Neuronal stem cell (in vitro differentiated cells): ENCODE measurements at places on chromosomes 7 and 10.

- DNase-seq = no peak
Observed at GRCh38 chr7:28811008-28811407, 147.1 kb downstream of the TRIL start.

- DNase-seq = no peak
Observed at GRCh38 chr10:72174297-72174662, 41.5 kb upstream of the ANAPC16 start.

DNA sequence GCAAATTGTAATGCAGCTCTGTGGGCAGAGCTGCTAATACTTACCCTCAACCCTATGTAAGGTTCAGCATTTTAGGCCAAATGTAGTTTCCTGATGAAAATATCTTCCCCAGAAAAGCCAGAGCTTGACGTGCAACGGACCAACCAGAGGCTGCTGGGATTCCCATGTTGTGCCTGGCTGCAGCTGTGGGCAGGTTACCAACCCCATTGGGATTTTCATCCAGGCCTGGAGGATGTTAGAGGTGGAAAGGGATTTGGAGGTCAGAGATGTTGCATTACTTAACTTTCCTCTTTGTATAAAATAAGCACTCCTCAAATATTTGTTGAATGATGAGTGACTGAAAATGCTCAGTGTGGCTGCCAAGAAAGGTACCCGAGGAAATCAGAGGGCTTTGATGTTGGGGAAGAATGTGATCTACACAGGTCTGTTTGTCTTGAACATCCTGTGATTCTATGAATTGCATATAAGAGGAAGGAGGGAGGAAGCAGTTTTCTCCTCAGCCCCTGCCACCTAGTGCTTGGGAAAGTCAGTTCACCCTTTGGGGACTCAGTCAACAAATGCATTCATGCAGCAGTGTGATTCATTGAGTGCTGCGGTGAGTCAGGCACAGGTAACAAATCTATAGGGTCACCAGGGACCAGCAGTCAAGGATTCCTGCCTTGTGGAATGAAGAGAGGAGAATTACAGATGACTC is 487.2 kb downstream of the RPS24 start:
- DNase-seq = no peak

DNA sequence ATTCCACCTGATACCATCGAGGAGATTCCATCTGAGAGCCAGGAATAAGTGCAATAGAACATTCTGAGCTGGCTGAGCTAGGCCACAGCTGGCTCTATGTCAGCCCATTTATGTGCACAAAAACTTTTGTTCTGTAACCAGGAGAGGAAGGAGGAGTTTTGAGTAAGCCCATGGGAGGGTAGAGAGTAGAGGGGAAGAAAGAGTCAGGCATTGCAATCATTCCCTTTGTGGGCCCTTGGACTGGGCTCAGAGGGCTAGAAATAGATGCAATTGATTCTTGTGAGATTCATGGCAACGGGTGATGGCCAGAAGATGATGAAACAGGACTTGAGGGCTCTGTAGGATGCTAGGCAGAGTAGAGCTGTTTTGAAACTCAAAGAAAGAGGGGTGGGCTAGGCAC is 104.6 kb upstream of the KIF5B start:
- DNase-seq = no peak

GRCh38 chr10:69934768-69935167 is 117.9 kb upstream of the MACROH2A2 start:
- DNase-seq = no peak

DNA sequence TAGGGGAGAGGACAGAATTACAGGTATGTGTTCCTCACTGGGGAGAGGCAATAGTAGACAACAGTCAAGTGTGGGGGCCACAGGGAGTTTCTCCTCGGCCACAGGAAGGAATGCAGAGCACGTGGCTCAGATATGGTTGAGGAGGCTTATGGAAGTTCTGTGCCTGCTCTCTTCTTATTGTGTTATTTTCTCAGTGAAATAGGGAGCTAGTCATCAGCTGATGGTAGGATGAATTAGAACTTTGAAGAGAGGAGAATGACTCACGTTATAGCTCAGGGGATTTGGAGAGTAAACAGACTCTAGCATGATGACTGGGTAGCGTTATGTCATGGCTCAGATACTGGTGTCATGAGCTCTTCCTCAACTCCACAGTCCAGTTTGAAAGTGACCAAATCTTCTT is 308.3 kb upstream of the IGFBP3 start:
- no peak for DNase-seq

- DNase-seq = no peak
Observed at GRCh38 chr7:1611708-1612241, 41.9 kb upstream of the PSMG3 start.
